Stimulated activated CD4-positive, alpha-beta T cell treated with anti-CD3 and anti-CD28 coated beads, Interleukin-1b, Interleukin-23, amount 100 ng/mL, for 48 hours (primary cell): ENCODE measurements at places on chromosomes 4 and X.

GRCh38 chr4:73067971-73068394 lies 1.5 kb downstream of the COX18 start:
- peak; percentile 34 for DNase-seq

DNA sequence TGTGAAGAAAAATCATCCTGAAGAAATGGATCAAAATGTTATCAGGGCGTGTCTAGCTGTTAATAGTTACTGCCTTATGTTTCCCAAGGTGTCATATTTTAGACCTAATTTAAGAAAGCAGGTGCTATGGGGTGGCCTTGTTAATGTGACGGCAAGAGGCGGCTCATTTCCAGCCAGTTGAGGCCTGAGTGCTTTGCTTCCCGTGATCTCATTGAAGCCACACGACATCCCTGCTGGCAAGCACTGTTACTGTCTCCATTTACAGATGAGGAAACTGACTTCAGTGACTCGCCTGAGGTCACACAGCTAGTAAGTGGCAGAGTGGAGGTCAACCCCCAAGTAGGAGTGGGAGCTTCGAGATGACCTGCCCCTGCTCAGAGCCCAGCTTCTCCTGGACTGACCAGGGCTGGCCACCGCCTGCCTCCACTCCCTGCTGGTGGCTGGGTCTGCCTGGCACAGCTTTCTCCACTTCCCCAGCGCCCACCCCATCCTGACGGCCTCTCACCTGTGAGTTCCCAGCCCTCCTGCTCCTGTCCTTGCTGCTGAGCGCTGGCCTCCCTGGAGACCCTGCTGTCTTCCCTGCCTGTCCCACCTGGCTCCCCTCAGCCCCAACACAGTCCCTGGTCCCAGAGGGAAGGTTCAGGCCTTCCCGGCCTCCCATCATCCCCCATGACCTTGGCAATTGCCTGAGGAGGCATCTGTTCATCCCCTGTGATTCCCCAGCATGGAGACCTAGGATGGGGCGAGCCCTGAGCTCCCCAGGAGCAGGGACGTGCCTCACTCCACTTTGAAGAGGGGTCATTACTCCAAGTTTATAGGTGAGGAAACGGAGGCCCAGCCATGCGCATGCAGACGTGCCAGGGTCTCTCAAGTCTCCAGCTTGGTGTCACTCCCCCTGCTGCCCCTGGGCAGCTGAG lies 47.7 kb upstream of the SORCS2 start:
- no peak for DNase-seq

DNA sequence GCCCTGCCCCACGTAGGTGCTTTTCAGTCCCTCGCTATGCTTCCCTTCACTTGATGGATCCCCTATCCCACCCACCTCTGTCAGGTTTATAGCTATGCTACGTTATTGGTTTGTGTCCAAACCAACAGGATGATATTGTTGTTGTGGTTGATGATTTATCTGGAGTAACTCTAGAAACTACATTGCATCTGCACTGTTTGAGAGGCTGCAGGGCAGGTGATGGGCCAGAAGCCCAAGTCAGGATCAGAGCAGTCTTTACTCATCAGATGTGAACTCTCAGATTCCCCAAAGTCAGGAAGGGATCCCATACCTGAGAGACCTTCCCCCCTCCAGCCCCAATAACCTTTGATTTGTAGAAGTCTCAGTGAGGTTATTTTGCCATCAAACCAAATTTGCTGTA lies 34.7 kb downstream of the ARX start:
- no peak for DNase-seq

DNA sequence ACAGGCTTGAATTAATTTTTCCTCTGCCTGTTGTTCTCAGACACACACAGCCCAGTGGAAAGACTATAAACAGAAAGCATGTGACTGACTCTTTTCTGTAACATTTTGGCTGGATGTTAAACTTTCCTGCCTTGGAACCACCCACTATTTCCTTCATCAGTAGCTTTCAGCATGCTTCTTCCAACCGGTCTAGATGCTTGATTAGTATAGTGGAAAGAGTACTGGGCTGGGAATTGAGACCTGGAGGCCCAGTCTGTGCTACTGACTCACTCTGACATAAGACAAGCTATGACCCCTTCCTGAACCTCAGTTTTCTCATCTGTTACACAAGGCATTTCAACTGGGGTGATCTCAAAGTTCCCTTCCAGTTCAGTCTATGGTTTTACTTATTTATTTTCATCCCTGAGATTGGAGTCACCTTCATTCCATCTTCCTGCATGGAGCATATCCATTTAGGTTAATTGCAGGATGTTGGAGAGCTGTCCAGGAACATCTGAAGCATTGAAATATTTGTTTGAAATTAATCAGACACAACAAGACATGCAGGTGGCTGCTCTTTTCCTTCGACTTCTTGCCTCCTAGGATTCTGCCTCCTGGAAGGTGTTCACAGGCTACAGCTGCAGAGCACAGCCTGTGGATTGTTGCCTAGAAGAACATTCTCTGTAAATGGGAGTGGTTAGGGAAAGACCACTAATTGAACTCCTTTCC lies 173.4 kb downstream of the RTL9 start:
- DNase-seq = no peak

GRCh38 chrX:129818123-129818522 lies 25.6 kb downstream of the ZDHHC9 start:
- DNase-seq = no peak

DNA sequence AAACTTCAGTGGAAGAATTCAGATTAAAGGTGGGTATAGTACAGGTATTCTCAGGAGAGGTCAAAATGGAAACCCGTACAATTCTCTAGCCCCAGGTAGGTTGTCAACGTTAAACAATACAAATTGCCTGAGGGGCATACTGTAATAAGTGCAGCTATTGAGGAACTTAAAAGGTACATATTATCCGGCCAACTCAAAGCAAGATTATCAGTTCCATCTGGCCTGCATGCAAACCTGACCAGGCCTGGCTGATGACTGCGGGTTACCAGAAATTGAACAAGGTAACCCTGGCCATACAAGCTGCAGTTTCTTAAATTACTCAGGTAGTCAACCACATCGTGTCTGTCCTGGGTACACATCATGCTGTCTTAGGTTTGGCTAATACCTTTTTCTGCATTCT lies 12.3 kb upstream of the ZNF630 start:
- DNase-seq = no peak

DNA sequence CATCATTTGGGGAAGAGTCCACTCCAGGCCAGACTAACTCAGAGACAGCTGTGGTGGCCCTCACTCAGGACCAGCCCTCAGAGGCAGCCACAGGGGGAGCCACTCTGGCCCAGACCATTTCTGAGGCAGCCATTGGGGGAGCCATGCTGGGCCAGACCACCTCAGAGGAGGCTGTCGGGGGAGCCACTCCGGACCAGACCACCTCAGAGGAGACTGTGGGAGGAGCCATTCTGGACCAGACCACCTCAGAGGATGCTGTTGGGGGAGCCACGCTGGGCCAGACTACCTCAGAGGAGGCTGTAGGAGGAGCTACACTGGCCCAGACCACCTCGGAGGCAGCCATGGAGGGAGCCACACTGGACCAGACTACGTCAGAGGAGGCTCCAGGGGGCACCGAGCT lies 3.3 kb upstream of the ERAS start:
- DNase-seq = no peak

GRCh38 chr4:99803566-99804101 lies 13.0 kb upstream of the DAPP1 start:
- DNase-seq = no peak

- no peak for DNase-seq
These were observed 8.2 kb downstream of the GRPEL1 start for GRCh38 chr4:7059662-7060061.

- DNase-seq = no peak
These were observed 21.8 kb downstream of the ANK2 start for GRCh38 chr4:113071274-113071673.

DNA sequence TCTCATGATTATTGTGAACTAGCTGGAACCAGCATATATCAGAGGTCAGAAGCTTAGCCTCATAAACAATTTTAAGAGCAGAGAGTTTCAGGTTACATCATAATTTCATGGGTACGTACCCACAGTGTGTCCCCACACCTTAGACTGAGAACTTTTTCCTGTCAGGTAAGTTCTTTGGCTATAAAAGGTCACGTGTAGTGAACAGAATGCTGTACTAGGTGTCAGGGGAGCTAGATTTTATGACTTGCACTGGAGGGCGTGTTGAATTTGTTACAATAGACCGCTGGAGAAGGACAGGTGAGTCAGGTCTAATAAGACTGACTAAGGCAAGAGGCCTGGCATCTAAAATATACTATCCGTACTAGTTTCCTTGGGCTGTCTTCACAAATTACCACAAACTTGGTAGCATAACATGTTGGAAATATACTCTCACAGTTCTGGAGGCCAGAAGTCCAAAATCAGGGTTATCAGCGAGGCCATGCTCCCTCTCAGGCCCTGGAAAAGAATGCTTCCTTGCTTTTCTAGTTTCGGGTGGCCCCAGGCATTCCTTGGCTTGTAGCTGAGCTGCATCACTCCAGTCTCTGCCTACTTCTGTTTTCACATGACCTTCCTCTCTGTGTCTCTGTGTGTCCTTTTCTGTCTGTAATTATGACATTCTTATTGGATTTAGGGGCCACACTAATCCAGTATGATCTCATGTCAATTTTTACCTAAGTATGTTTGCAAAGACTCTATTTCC lies 512.0 kb upstream of the NR3C2 start:
- no peak for DNase-seq

GRCh38 chrX:154652311-154653047 lies 900 bp downstream of the CTAG2 start:
- no peak for DNase-seq

GRCh38 chr4:38292529-38292928 lies 332.3 kb downstream of the PTTG2 start:
- DNase-seq = no peak

DNA sequence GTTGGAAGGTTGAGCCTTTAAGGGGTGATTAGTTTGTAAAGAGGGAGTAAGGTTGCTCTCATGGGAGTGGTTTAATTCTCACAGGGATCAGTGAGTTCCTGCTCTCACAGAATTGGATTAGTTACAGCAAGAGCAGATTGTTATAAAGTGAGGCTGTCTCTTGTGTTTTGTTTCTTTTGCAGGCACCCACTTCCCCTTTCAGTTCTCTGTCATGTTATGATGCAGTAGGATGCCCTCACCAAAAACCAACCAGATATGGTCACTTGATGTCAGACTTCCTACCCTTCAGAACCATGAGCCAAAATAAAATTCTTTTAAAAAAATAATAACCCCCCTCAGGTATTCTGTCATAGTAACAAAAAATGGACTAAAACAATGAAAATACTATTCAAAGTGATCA lies 19.9 kb upstream of the IGSF1 start:
- DNase-seq = no peak

- DNase-seq = no peak
These were observed 89.1 kb downstream of the PCDH18 start for GRCh38 chr4:137443031-137443800.

DNA sequence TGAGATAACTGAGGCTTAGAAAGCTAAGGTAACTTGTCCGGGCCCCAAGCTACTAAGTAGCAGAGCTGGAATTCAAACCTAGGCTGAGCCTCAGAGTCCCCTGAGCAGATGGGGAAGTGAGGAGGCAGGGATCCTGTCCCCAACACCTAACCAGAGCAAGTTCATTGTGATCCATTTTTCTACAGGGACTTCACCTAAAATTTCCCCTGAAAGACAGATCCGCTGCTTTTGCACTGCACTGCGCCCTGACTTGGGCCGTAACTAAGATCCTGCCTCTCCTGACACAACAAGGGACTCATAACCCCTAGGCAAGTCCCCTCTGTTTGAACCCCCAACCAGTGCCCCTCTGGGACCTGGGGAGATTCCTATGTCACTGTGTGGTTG lies 25.6 kb upstream of the MTM1 start:
- DNase-seq = no peak

GRCh38 chr4:25654971-25655963 lies at the start of gene SLC34A2:
SLC34A2 (plus strand) TSS chr4:25655851; CDS start chr4:25662501, 6,650 bp downstream.
- no peak for DNase-seq

GRCh38 chr4:184357772-184358171 lies 116.6 kb downstream of the IRF2 start:
- no peak for DNase-seq

DNA sequence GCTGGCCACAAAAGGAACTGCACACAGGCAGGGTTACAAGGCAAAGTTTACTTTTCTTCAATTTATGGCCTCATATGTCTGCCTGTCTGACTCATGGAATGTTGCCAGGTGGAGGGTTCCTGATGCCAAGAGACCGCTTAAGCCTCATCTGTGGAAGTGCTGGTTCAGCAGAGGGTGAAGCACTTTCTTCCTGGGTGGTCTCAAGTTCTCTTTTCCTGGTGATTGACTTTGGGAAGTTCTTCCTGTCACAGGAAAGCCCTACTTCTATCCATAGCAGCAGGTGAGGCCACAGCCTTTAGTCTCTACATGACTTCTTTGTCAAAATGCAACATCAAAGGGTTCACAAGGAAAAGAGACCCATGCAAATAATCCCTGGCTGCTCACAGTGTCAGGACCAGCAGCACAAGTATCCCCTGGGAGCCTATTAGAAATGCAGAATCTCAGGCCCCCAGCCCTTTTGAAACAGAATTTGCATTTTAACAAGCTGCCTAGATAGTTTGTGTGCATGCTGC lies 81.4 kb upstream of the IGFBP7 start:
- DNase-seq = no peak

DNA sequence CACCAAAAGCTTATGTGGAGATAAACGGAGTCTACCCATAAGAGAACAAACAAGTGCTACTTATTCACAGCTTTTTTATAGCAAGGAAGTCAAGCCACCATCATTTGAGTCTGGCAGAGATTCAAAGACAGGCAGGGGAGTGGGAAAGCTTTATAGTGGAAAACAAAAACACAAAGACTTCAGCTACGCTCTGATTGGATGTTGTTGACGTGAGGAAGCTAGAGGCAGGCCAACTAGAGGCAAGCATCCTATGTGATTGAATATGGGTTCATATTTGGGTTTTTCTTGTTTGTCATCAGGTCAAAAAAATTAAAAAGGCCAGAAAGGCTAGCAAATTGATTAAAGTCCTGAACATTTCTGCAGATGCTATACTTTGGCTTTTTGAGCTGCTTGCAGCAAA lies 719 bp upstream of the TCEAL4 start:
- DNase-seq = no peak

GRCh38 chrX:4708970-4709760 lies 995.7 kb upstream of the PRKX start:
- no peak for DNase-seq

DNA sequence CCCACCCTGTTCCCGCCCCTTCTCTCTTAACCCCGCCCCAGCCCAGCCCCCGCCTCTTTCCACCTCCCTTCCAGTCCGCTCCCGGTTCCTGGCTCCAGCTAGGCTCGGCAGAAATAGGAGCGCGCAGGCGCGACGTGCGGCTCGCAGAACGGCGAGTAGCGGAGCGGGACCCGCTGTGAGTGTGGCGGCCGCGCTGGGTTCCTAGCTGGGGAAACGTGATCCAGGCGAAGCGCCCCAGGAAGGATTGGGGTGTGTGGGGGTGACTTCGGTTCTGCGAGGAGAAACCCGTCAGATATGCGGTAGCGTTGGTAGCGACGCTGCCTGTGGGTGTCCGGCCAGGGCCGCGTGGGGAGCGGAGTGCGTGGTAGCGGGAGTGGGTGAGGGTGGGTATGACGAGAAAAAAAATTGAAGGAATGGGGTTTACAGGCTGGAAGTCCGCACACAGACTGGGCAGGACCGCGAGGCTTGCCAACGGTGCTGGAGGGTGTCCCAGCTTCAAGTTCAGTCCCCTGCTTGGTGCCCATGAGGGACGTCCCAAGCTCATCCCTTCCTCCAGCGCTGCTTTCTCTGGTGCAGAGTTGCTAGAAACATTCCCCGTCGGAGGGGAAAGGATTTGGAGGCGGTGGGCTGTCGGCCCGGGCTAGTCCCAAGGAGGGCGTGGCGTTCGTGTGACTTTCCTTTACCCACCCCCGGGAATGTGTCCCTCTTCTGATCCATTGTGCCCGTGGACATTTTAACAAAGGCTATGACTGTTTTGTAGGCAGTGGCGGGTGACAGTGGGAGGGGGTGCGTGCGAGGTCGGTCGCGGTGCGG lies at the start of gene PRRG1:
TSS of gene PRRG1 (plus strand) at position 144 of the 813 bp plus-strand sequence. CDS start 56,886 bp downstream, outside the sequence.
- no peak for DNase-seq
